Cerebellum (tissue), 4 donors: ENCODE measurements at places on chromosomes 1 and 21. TPM values are rescaled to one million over a fixed set of nuclear protein-coding genes. Genes with fewer than 3 reads are reported as not detected.

CFAP107 gene
- total RNA-seq = 0.91 TPM

CBR3 gene
- total RNA-seq = 1.9 TPM

LIN9 gene
- 9.5 TPM for total RNA-seq

NPHS2 gene
- total RNA-seq = not detected

CYP4Z1 gene
- total RNA-seq = 1.4 TPM

LORICRIN gene
- not detected for total RNA-seq

MMEL1 gene
- total RNA-seq = 1.3 TPM

GJA5 gene
- total RNA-seq = 2.1 TPM

MNDA gene
- total RNA-seq = 1.4 TPM

RCSD1 gene
- total RNA-seq = 5.3 TPM

CLDN14 gene
- total RNA-seq = not detected

ZNF281 gene
- total RNA-seq = 32.2 TPM

ST6GALNAC5 gene
- 33.7 TPM for total RNA-seq

LAMB3 gene
- 1.00 TPM for total RNA-seq

WDR64 gene
- total RNA-seq = not detected

CYP4A22 gene
- total RNA-seq = 0.27 TPM

XKR8 gene
- total RNA-seq = 3.4 TPM

EPS8L3 gene
- not detected for total RNA-seq

DFFA gene
- 22.6 TPM for total RNA-seq

HEYL gene
- total RNA-seq = 0.82 TPM

PAPPA2 gene
- total RNA-seq = 5.4 TPM

PLPP3 gene
- total RNA-seq = 64.6 TPM

RPE65 gene
- total RNA-seq = 0.09 TPM

KLHL12 gene
- total RNA-seq = 26.4 TPM

PLD5 gene
- 16.5 TPM for total RNA-seq

IQGAP3 gene
- 6.3 TPM for total RNA-seq
